Left ventricle myocardium inferior (tissue), 1 donor: ENCODE measurements at places on chromosomes 6 and 20. TPM values are rescaled to one million over a fixed set of nuclear protein-coding genes. Genes with fewer than 3 reads are reported as not detected.

- no peak for DNase-seq
Measured at GRCh38 chr6:64170316-64170715, 534.7 kb downstream of the PHF3 start.

DNA sequence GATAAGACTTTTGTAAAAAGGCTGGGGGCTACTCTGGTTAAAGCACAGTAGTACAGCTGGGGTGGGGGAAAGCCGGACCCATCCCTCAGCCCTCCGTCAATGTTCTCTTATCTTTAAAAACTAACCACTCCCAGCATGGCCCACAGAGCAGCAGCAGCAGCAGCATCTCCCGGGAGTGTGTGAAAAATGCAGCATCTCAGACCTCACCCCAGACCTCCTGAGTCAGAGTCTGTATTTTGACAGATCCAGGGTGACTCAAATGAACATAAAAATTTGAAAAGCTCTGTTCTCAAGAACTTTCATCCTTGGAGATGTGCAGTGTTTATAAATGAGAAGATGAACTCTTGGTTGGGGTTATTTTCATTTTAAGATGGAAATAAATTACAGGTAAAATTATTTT, 277.7 kb upstream of the ECI2 start:
- DNase-seq: no peak

- DNase-seq: no peak
Measured at GRCh38 chr20:38239441-38239840, 21.1 kb downstream of the KIAA1755 start.

Gene LGSN
- total RNA-seq: not detected
